Caco-2 (cell line): ENCODE measurements at places on chromosomes 6 and 20. TPM values are rescaled to one million over a fixed set of nuclear protein-coding genes. Genes with fewer than 3 reads are reported as not detected.

DNA sequence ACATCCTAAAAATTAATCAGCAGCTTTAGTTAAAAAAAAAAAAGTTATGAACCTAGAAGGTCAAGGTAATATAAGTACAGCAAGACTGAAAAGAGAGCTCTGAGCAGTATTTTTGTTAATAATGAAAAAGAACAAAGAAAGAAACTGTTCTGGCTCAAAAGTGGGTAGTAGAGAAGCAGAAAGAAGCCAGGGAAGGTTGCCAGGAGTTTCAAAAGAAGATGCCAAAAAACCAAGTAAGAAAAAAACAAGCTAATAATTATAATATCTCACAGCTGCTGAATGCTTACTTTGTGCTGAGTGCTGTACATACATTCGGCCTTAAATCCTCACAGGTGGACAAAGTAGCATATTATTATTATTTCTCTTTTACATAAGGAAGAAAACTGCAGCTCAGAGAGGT is 31.9 kb downstream of the NRSN1 start:
- DNase-seq, result no peak

IL17A gene
- not detected in 2 replicates for total RNA-seq

DYNLT1 gene
- total RNA-seq, result 95.6 and 96.6 TPM in 2 replicates

ANGPT4 gene
- not detected in 2 replicates for total RNA-seq
